ENCODE measurements at places on chromosomes 6 and 20.

DNA sequence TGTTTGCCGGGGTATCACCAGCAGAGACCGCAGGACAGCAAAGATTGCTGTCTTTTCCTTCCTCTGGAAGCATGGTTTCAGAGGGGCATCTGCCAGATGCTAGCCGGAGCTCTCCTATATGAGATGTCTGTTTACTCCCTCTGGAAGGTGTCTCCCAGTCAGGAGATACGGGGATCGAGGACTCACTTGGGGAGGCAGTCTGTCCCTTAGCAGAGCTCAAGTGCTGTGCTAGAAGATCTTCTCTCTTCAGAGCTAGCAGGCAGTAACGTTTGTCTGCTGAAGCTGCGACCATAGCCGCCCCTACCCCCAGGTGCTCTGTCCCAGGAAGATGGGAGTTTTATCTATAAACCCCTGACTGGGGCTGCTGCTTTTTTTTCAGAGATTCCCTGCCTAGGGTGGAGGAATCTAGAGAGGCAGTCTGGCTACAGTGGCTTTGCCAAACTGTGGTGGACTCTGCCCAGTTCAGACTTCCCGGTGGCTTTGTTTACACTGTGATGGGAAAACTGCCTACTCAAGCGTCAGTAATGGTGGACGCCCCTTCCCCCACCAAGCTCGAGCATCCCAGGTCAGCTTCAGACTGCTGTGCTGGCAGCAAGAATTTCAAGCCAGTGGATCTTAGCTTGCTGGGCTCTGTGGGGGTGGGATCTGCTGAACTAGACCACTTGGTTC is 133.0 kb upstream of the FLRT3 start:
- no peak for DNase-seq

- no peak for DNase-seq
Measured at GRCh38 chr20:60255866-60256265, 297.6 kb downstream of the CDH26 start.

- no peak for DNase-seq
Measured at GRCh38 chr6:49463612-49463967, 420 bp downstream of the CENPQ start.

- DNase-seq, result no peak
Measured at GRCh38 chr6:36848658-36849441, 9.6 kb upstream of the CPNE5 start.

- no peak for DNase-seq
Measured at GRCh38 chr6:90428514-90428913, 131.9 kb upstream of the BACH2 start.

GRCh38 chr6:140597181-140597580 is 1222.7 kb upstream of the CITED2 start:
- no peak for DNase-seq

GRCh38 chr20:40807821-40808170 is 118.8 kb upstream of the MAFB start:
- no peak for DNase-seq

- DNase-seq, result no peak
Measured at GRCh38 chr20:17854307-17854903, 114.2 kb downstream of the SNX5 start.

DNA sequence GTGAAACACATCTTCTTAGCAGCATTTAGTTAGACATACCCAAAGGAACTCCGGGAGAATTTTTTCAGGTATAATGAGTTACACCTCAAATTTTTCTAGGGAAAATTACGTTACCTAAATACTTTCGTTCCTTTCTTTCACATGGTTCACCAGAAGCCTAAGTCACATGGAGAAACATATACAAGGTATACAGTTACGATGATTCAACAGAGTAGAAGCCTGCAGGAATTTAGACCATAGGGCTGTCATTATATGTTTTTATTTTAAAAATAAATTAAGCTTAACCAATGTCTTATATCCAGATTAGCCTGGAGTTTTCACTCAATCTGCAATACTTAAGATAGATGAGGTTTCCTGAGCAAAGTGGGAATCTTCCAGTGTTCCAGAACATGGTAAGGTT is 549.5 kb upstream of the JARID2 start:
- no peak for DNase-seq

GRCh38 chr6:170287371-170287876 is 3.5 kb downstream of the DLL1 start:
- no peak for DNase-seq

DNA sequence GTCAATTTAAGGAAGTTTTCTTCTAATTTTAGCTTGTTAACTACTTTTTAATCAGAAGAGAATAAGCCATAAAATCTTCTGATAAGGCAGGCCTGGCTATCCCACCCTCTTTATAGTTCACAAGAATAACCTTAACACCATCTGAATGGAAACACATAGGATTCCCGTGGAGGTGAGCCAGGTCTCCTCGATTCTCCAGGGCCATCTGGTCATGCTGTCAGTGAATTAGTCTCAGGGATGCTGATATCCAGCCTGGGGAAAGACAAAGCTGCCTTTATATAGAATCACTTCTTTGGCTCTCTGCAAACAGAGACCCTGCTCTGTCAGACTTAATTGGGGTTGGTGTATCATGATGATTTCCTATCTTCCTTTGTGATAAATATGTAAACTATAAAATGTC is 30.1 kb upstream of the TAGAP start:
- DNase-seq, result no peak

DNA sequence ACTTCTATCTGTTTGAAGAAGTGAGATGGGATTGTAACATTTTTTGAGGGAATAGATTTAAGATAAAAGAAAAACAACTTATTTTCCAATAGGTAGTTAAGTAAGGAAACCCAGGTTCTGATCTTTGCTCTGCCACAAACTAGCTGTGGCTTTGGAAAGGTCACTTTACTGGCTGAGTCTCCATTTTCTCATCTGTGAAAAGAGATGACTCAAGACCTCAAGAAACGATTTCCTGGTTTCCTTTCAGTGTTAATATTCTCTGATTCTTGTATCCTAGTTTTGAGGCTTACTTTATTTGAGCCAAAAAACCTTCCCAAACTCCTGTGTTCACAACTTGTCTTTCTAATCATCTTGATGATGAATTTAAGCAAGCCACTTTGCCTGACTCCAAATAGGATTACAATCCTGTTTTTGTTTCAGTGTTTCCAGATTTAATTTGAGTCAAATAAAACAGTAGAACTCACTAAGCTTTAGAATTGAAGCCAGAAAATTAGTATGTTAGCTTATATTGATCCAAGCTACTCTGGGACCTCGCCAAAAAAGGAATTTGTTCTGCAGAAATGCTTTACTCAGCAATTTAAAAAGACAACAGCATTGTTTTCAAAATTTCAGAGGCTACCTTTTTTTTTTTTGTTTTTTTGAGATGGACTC is 51.1 kb downstream of the ENPP1 start:
- no peak for DNase-seq

DNA sequence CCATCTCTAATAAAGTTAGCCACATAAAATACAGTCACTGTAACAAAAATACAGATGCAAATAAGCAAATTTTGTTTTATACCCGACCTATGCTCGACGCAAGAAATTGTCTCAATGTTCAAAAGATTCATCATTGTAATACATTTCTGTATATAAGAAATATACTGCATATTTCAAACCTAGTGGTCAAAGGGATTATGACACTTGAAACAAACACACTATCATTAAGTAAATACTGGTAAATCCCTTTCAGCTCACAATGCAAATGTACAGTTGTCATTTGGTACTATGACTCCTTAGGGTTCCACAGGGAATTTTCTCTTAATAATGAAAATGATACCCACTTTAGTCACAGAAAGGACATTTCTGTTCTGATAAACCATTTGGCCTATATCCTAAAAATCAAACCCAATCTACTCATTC is 2.2 kb downstream of the HIVEP2 start:
- peak; percentile 78 for DNase-seq

GRCh38 chr6:12865671-12866181 is 149.2 kb downstream of the PHACTR1 start:
- no peak for DNase-seq

DNA sequence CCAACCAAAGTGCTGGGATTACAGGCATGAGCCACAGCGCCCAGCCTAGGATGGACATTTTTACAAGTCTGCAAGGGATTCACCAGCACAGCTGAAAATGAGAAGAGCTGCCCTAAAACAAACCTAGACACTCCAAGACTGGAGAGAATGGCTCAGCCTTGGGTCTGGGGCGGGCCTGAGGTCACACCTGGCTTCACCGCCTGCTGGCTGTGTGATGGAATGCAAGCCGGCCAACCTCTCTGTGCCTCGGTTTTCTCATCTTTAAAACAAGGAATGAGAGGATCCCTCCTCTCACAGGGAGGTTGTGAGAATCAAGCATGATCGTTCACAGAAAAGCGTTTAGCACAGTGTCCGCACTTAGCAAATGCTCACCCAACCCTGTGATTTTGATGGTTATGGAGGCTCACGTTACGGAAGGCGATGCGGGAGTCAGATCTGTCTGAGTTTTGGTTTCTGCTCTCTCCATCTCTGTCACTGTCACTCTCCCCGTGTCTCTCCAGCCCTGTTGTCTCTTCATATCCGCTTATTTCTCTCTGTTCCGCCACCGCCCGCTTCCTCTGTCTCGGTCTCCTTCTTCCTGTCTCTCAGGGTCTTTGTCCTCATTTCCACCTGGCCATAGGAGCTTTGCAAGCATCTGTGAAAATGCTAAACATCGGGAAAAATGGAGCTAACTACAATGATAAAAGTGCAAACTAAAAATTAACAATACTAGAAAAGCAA is 47.6 kb downstream of the CEBPB start:
- DNase-seq, result no peak

- no peak for DNase-seq
Measured at GRCh38 chr6:43851204-43851865, 81.3 kb downstream of the VEGFA start.

DNA sequence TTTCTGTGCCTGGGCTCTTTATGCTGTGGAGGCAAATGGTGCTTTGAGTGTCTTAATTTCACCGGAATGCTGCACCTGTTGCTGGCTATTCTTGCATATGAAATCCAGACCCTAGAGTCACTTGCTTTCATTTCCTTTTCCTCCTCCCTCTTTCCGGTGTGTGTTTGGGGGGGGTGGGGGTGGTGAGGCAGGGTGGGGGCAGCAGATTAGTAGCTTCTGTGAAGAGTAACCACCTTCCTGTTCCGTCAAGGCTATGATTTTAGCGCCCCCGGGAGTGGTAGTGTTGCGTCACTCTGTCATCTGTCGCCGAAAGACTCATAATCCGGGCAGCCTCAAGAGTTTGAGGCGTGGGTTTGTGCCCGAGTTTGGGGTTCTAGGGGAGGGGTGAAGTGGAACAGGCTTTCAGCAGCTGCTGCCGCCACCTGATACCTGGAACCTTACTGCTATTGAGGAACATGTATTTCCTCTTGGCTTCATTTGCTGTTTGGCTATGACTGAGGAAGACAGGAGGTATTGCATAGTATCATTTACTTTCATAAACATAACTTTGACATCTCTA is 49.1 kb downstream of the UTRN start:
- peak; percentile 86 for DNase-seq

DNA sequence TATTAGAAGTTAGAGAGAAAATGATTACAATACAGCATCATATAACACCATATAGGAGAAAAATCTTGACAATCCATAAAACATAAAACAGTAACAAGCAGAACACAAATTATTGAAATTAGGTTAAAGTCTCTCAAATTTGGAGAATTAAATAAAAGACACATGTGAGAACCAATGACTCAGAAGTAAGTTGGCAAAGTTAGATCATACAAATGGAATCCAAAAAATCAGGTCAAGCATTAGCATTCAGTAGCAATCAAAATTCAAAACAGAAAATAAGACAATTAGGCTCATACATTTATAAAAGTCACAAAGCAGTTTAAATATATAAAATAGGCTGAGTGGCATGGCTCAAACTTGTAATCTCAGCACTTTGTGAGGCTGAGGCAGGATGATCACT is 775.6 kb downstream of the PHF3 start:
- no peak for DNase-seq

DNA sequence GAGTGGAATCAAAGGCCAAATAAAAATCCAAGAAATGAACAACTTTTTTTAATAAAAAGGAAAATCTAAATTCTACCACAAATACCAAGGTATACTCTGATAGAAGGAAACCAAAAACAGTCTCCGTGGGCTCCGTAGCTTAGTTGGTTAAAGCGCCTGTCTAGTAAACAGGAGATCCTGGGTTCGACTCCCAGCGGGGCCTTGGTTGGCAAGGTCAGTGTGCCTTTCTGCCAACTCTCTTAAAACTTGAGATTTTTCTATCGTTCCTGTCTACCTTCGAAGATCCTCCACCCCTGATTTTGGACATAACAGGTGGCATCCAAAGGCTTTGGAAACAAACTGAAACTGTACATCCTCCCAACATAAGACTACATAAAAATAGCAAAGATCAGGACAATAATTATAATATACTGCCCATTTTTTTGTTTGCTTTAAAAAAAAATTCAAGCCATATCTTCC is 197.9 kb downstream of the TRIM27 start:
- no peak for DNase-seq

DNA sequence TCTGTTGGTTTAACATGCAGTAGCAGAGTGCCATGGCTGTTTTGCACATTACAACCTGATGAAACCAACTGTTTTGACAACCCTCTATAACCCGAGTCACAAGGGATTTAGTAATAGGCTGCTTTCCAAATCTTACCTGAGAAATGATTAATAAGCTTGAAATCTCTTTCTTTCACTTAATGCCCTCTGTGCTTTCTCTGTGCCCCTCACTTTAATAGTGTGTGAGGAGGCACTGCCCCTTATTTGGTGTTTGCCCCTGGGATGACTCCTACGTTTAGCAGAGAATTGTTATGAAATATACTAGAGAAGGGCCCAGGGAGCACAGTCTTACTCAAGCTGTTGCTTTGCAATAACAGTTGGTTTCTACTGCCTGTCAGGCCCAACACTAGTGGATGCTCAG is 31.0 kb upstream of the PTCHD4 start:
- DNase-seq, result no peak

- DNase-seq, result no peak
Measured at GRCh38 chr6:122445274-122445673, 26.3 kb downstream of the SERINC1 start.

DNA sequence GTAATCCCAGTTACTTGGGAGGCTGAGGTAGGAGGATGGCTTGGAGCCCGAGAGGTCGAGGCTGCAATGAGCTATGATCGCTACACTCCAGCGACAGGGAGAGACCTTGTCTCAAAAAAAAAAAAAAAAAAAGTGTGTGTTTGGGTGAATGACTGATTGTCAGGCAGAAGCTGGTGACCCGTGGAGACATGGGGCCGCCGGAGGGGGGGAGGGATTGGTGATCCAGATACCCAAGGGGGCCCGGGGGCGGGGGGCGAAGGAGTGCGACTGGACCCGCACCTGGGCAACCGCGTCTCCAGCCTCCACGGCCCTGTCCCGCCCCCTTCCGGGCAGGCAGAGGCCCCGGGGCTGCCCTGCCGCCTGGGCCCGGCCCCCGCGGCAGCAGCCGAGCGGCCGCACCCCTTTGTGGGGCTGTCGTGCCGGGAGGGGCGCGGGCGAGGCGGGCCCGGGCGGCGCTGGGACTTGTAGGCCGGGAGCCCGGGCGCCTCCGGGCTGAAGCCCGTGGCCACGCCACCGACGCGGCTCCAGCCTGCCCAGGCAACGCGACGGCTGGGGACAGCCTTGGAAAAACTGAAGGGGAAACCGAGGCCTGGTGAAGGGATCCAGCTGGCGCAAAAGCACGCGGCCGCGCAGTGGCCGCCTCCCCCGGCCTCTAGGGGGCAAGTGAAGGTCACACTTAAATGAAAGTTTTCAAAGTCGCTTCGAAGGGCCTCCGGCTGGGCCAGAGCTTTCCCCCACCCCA is 2.1 kb upstream of the RBM38 start:
- DNase-seq, result peak; percentile 65

- DNase-seq, result no peak
Measured at GRCh38 chr20:57460781-57461465, 64.0 kb downstream of the CTCFL start.

- DNase-seq, result no peak
Measured at GRCh38 chr6:98640366-98640765, 194.0 kb upstream of the POU3F2 start.

- no peak for DNase-seq
Measured at GRCh38 chr20:21184819-21185218, 58.9 kb downstream of the KIZ start.

- no peak for DNase-seq
Measured at GRCh38 chr6:109360791-109361190, 21.5 kb downstream of the CD164 start.

Measured in CD4-positive, alpha-beta T cell treated with Interleukin-1 beta for 1 hour (primary cell).